ENCODE measurements at places on chromosomes 16 and 17.

DNA sequence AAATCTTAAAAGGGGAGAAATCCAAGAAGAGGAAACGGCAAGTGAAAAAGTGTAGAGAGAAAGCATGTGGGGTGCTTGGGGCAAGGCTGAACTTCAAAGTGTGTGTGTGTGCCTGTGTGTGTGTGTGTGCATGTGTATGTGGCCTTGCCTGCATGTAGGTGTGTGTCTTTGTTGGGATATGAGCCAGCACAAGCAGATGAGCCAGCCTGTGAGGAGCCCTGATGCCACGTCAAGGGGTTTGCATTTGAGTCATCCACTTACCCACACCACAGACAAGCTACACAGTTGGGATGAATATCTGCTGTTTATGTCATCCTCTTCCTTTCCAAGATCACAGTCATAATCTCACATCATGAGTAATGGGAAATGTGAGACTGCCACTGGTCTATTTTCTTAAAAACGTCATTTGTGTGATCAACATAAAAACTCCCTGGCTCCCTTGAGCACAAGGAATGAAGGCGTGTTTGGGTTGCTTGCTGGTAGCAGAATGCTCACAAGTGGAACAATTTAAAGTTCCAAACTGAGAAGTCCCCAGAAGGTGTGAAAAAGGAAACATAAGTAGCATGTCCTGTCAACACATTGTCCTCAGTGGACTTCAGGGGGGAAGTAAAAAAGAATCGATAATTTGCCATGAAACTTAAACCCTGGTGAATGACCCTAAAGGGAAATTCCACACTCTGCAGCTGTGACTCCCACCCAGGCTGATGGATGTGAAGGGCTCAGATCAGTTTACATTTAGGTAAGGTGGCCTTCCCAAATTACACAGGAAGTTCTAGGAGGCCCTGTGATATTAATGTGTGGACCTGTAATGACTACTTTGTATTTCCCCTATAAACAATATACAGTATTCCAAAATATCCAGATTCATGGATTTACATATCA is 14.7 kb downstream of the KCTD19 start:
- no peak for DNase-seq

DNA sequence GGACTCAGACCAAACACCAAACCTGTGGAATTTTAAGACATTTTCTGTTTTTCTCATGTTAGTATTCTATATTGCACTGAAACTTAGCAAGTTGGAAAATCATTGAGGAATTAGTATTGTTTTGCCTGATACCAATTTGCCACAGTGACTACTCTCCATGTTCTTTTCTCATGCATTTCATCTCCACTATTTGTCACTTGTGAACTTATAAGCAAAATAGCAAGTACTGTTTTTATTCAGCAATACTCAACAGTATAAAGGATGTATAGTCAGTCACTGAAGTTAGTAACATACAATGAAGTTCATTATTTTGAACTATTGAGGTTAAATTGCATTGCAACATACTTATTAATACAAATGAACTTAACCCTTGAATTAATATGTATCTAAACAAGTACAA is 5.8 kb upstream of the VPS35L start:
- DNase-seq, result no peak

GRCh38 chr16:1005286-1005685 is 23.7 kb downstream of the SOX8 start:
- DNase-seq, result no peak

GRCh38 chr16:30139583-30140481 is 16.8 kb upstream of the MAPK3 start:
- no peak for DNase-seq

DNA sequence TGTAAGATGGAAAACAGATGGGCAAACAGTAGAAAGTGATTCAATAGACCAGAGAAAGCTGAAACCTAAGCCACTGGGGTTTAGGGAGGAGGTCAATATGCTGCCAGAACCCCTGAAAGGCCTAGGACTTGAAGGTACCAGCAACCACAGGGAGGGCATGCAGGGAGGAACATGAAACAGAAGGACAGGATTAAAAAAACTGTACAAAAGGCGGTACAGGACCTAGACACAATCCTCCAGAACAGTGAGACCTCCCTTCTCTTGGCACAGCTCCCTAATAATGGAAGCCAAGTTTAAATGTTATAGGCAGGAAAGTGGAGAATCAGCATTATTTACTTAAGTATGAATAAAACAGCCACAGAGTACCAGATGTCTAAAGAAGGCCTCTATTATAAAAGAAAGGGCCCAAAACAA is 105.5 kb downstream of the SPAG9 start:
- no peak for DNase-seq
